Hypothalamus (tissue), 51 donors: ENCODE measurements at places on chromosomes 5 and 9.

DNA sequence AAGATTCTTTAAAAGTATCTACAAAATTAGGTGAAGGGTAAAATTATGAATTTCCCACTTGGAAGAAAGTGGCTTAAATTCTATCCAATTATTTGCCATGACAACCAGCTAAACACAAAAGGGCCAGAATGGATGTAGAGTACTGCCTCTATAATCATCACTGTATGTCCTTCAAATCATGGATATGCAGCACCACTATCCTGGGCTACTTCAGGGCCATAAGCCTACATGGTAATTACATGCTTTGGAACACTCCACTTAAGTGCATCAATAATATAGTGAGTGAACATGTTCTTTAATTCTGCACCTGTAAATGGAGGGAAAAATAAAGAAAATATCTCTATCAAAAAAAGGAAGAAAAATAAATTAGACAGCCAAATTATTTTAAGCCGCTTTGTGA is 575.2 kb downstream of the ISL1 start:
- DNase-seq: no peak

- DNase-seq: no peak
These were observed 37.0 kb upstream of the CDC42SE2 start for GRCh38 chr5:131226899-131227298.

GRCh38 chr5:110055302-110055701 is 365.6 kb downstream of the MAN2A1 start:
- no peak for DNase-seq

DNA sequence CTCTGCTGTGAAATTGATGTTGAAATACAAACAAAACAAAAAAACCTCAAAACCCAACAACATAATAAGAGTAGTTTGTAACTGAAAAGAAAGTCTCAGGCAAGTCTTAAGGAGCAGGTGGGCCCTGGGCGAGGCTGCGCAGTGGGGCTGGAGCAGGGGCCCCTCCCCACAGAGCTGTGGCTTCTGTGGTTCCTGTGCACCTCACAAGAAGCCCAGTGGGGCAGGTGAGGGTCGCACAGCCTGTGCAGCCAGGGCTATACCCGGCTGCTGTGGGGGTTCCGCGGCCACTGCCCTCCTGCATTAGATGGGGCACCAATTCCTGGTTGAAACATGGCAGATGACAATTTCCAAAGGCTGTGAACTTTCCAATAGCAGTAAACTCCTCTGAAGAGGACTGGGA is 75.3 kb downstream of the TRIO start:
- DNase-seq: no peak

- DNase-seq: no peak
These were observed 25.6 kb downstream of the ANKS6 start for GRCh38 chr9:98770717-98771116.

DNA sequence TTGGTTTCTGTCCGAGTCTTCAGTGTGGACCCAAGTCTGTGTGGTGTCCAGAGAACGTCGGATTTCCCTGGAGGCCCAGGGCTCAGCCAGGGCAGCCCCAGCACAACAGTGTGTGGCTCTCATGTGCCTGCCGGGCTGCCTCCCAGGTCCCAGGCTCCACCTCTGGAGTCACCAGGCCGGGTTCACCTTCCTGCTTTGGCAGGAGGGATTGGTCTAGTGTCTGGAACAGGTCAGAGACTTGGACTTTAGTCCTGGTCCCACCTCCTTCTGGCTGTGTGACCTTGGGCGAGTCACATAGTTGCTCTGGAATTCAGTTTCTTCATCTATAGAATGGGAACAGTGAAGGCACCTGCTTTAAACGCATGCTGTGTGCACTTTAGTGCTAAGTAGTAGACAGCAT is 3.2 kb downstream of the DOLPP1 start:
- DNase-seq: no peak

- no peak for DNase-seq
These were observed 35.2 kb downstream of the ZCCHC7 start for GRCh38 chr9:37155601-37156000.

GRCh38 chr9:112248722-112249121 is 73.6 kb upstream of the SUSD1 start:
- no peak for DNase-seq

DNA sequence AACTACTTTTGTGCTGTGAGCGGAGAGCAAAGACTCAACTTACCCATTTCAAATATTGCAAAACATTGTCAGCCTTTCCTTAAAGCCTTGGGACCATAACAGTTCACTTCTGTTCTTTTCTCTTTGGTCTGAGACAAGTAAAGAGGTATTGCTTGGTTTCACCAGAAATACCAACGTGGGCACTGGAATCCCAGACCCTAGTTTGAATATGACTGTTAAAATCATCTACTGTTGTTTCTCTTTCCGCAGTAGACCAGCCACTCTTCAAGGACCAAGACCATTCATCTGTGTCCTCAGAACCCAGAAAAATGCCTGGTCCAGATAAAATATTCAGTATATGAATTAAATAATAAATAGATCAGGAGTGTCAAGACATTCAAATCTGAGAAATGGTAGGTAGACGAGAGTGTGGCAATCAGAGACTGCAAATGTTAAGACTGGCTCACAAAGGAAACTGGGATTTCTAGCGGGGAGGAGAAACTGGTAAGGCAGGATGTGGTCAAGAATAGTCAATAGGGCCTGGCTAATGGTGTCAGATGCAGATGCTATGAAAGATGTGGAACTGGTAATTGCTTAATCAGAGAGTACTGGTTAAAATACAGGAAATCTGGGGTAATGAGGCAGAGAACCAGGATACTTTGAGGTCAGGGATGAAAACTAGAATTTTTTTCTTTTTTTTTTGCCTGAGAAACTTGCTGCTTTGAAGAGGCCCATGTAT is 82.1 kb upstream of the IL33 start:
- no peak for DNase-seq

DNA sequence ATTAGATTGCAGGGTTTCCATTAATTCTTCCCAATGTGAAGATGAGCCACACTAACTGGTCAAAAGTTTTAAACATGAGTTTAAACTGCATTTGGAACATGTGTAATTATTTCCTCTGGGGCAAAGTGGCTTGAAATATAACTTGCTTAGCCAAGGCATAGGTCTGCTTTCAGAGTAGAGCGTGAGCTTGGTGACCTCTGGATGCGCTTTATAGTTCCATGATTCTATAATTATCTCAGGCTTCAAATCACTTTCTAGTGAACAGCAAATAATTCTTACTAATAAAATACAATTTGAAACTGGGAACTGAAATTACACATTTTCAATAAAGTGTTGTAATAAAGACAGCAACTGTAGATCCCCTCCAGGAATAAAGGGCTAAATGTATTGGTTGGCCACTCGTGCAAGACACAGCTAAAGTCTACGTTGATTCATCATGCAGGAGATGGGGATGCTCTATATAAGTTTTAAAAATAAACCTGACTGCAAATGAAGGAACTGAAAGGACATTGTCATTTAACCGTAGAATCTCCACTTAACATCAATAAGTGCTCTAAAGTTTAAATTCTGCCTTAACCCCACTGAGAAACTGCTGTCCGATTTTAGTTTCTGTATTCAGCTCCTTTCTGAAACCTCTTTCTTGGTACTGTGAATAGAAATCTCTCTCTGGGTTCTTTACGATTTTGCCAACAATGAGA is 460.0 kb downstream of the PSAT1 start:
- DNase-seq: no peak

DNA sequence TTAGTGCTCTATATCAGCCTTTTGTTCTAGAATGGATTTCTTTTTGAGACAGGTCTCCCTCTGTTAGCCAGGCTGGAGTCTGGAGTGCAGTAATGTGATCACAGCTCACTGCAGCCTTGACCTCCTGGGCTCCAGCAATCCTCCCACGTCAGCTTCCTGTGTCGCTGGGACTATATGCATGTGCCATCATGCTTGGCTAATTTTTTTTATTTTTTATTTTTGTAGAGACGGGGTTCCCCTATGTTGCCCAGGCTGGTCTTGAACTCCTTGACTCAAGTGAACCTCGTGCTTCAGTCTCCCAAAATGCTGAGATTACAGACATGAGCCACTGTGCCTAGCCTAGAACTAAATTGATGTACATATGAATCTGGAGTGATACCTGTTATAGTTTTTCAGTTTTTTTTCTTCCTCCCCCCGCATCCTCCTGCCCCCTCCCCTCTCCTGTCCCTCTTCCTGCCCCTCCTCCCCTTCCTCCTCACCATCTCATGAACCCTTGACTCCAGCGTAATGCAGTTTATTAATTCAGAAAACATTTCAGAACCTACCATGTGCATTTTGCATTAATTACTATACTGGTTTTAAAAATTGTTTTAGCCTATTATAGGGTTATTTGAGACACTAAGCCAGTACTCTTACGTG is 37.4 kb upstream of the TNFAIP8 start:
- DNase-seq: no peak

- no peak for DNase-seq
These were observed 23.4 kb downstream of the CDK20 start for GRCh38 chr9:87950765-87951488.

GRCh38 chr5:17277907-17278306 is 60.5 kb downstream of the BASP1 start:
- DNase-seq: no peak

GRCh38 chr5:67221487-67222242 is 25.1 kb upstream of the CD180 start:
- DNase-seq: no peak

- no peak for DNase-seq
These were observed 104.9 kb upstream of the RUSC2 start for GRCh38 chr9:35385042-35385441.

DNA sequence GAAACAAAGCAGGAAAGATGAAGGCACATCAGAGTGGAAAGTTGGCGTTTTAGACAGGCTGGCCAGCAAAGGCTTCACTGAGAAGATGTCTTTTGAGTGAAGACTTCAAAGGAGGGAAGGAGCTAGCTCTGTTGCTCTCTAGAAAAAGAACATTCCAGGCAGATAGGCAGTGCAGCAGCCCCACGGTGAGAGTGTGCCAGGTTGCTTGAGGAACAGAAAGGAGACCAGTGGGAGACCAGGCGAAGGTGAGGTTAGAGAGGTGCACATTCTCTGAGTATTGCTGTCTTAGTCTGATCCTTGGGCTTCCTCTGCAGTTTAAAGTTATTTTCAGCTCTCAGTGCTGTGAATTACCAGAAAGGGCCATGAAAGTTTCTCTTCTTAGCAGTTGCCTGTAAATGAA is 83.8 kb downstream of the SLC44A1 start:
- DNase-seq: no peak

DNA sequence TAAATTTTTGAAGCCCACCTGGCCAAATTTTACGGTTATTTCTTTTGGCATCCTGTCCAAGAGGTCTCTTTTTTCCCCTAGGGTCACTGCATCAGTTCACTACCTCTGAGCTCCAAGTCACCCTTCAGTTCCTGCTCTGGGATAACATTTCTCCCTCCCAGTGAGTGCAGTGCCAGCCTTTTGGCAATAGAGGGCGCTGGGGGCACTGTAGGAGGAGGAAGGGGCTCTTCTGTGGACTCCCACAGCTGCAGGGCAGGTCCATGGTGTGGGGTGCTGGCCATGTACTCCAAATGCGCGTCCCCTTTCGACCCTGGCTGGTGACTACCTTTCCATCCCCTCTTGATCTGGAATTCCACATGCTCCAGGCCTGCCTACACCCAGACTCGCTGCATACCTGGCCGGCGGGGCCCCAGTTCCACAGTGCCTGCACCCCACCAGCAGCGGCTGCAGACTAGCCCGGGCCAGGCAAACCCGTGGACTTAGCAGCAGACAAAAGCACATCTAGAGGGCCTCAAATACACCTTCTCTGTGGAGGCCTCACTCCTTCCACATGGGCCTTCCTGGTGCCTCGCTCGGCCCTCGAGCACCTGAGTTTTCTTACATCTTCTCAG is 20.3 kb upstream of the NINJ1 start:
- no peak for DNase-seq

DNA sequence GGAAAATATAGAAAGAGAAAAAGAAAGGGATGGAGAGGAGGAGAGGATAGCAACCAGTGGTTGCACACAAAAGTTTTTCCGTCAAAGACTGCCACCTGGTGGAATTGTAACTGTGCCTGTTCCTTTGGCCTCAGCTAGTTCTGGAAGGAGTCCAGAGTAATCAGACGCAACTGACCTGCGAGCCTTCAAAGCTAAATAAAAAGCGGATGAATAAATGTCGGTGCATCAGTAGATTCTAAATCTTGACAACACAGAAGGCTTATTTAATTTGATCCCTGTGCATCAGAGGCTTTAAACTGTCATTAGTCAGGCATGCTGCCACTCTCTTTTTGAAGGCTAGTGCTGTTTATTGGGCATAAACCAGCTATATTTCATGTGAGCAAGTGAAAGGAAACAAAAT is 132.9 kb upstream of the ACO1 start:
- peak; percentile 61 for DNase-seq

- no peak for DNase-seq
These were observed 219.0 kb downstream of the ZNF608 start for GRCh38 chr5:124527220-124527991.

DNA sequence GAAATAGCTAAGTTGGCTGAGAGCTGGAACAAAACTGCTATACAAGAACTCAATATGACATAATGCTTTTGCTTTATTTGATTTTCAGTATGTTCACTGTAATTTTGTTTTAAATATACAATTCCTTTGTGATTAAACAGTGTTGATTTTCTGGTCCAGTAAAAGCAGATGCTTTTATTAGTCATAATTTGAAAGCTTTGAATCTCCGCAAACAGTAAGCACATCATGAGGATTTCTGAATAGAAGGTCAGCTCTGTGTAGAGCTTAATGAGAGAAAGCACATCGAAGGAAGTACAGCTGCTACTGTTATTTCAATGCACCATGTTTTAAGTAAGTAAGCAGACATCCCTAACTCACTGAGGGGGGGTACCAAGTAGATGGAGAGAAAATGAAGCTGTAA is 701.3 kb upstream of the ACO1 start:
- DNase-seq: no peak

- DNase-seq: no peak
These were observed 21.5 kb upstream of the MRNIP start for GRCh38 chr5:179880066-179880650.

DNA sequence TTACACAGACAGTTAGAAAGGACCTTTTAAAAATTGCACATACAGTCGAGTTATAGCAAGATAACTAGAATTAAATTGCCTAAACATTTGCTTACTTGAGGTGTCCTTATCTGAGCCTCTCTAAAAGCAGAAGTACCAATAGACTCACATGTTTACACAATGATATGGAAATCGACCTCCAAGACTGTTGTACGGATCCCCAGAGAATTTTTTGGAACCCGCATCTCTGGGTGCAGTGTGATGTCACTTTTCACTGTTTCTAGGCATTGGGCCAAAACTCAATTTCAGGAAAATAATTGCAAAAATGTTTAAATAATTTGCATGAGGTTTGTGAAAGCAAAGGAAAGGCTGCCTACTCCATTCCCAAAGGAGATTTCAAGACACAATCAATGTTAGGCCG is 63.1 kb upstream of the ATG10 start:
- no peak for DNase-seq

DNA sequence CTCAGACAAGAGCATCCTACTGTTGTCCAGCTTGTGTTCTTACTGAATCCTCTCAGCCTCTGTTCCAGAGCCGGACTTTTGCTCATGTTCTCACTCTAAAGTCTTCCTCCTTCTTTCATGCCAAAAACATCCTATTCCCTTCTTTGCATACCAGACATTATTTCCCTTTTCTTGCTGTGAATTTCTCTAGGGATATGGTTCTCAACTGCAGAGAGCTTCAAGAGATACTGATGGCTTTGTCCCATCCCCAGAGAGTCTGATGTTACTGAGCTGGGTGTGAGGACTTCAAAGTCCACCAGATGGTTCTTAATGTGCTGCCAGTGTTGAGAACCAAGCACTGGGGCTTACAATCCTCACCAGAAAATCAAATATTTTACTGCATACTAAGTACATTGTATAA is 98.6 kb upstream of the FER start:
- no peak for DNase-seq

GRCh38 chr9:19493876-19494275 is 85.1 kb downstream of the ACER2 start:
- no peak for DNase-seq
